ENCODE measurements at places on chromosomes 12 and 14. TPM values are rescaled to one million over a fixed set of nuclear protein-coding genes. Genes with fewer than 3 reads are reported as not detected.

Gene GDF11
- total RNA-seq: 2.8 TPM

Gene PLEK2
- 15.0 TPM for total RNA-seq

Gene NRIP2
- total RNA-seq: 0.64 TPM

Gene TAS2R9
- not detected for total RNA-seq

Gene RFX4
- total RNA-seq: not detected

Gene VSIG10
- 56.2 TPM for total RNA-seq

Gene MGAT2
- total RNA-seq: 64.5 TPM

Gene SLC8A3
- 0.41 TPM for total RNA-seq

Gene NAB2
- 3.9 TPM for total RNA-seq

Gene ARHGAP9
- 15.0 TPM for total RNA-seq

Gene NTS
- total RNA-seq: not detected

Gene AICDA
- total RNA-seq: not detected

Gene YARS2
- total RNA-seq: 12.0 TPM

Gene ZC2HC1C
- 4.8 TPM for total RNA-seq

Gene CLEC4D
- 0.41 TPM for total RNA-seq

Gene PRPH
- total RNA-seq: 69.5 TPM

Gene MMP19
- total RNA-seq: 6.6 TPM

Gene ADAMTS20
- total RNA-seq: not detected

Gene ANKRD52
- total RNA-seq: 43.1 TPM

Gene SLC7A8
- total RNA-seq: 16.0 TPM

Gene ACSS3
- 6.4 TPM for total RNA-seq

Gene DTX3
- total RNA-seq: 65.5 TPM

Gene WASHC4
- total RNA-seq: 34.7 TPM

Gene VAMP1
- total RNA-seq: 18.7 TPM

Gene SLC17A8
- 2.7 TPM for total RNA-seq

Gene CDC42BPB
- total RNA-seq: 106 TPM

Gene INSM2
- not detected for total RNA-seq

Gene FSCB
- not detected for total RNA-seq

Gene IQSEC3
- total RNA-seq: 0.23 TPM

Gene KCNH3
- total RNA-seq: 0.19 TPM

Gene SDR9C7
- not detected for total RNA-seq

Gene CCDC38
- total RNA-seq: not detected

Gene C12orf54
- not detected for total RNA-seq

Gene MYF5
- not detected for total RNA-seq

Gene CLEC1B
- not detected for total RNA-seq

Gene NOXRED1
- 0.82 TPM for total RNA-seq

Gene HPD
- total RNA-seq: not detected

Gene CLEC4C
- total RNA-seq: not detected

Gene PRB2
- not detected for total RNA-seq

Gene E2F7
- total RNA-seq: 0.90 TPM

Gene NRXN3
- total RNA-seq: 2.6 TPM

Gene ADAM21
- 0.10 TPM for total RNA-seq

Gene RASSF9
- total RNA-seq: 1.4 TPM

Gene RHNO1
- 15.5 TPM for total RNA-seq
